ENCODE measurements at places on chromosomes 1 and 21.

GRCh38 chr1:240173836-240174235, 82.2 kb downstream of the FMN2 start:
- no peak for DNase-seq

DNA sequence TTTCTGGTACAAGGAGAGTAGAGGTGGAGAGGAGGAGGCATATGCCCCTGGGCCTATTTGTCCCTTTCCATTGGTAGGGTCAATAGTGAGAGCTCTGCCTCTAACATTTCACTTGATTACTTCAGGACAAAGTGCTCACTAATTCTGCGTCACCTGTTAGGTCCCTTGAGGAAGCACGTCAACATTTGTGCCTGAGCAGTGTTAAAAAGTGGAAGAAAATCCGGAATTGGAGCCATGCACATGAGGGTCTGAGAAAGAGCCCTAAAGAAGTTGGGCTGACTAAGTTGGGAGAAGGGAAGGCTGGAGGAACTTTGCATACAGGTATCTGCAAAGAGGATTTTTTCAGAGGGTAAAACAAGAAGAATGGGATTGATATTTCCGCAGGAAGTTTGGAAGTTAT, 1.9 kb downstream of the SLC25A44 start:
- no peak for DNase-seq

DNA sequence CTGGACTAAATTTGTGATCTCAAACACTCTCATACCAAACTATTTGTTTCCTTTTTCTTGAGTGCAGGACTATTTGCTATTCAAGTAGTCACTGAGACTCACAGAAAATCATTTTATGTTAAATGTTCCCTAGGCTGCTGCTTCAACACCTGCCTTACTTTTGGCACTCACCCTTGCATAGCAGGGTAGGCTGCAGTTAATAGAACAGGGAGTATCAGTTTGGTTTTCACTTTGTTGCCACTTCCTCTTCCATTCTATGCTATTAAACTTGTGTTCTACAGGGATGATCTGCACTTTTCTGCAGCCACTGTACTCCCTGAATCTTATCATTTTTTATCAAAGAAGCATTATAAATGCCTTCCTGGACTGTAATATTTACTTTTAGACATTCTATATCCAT, 148.7 kb upstream of the PRMT6 start:
- DNase-seq = no peak

DNA sequence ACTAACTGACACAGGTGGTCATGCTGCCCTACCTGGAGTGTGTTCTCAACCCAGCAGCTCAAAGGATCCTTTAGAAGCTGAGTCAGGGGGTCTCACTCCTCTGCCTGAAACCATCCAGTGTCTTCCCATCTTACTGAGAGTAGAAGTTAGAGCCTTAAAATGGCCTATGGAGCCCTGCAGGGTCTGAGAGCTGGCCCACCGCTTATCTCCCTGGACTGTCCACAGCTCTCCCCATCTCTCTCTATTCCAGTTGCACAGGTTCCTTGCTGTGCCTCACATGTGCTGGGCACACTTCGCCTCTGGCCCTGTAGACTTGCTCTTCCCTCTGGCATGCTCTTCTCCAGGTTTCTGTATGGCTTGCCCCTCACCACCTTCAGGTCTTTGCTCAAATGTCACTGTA, 148.6 kb upstream of the CACNA1E start:
- no peak for DNase-seq

- no peak for DNase-seq
Observed at GRCh38 chr1:231618609-231619256, 7.9 kb upstream of the DISC1 start.

GRCh38 chr1:92123868-92124267, 43.7 kb downstream of the BTBD8 start:
- no peak for DNase-seq

DNA sequence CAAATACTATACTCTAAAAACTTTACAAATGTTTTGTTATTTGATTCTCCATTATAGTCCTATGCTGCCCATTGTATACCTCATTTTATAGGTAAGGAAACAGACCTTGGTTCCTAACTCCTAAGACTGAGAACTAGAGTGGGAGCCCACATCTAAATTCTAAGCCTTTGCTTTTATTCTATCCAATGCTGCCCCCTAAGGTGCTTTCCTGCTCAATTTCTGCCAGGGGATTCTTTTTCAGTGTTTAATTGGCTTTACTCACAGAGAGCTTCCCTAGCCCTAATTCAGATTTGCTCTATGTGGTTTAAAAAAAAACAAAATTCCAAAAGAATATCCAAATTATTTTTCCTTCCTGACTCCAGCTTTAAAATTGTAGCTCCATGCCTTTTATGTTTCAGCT, 64.5 kb downstream of the KIF14 start:
- no peak for DNase-seq

DNA sequence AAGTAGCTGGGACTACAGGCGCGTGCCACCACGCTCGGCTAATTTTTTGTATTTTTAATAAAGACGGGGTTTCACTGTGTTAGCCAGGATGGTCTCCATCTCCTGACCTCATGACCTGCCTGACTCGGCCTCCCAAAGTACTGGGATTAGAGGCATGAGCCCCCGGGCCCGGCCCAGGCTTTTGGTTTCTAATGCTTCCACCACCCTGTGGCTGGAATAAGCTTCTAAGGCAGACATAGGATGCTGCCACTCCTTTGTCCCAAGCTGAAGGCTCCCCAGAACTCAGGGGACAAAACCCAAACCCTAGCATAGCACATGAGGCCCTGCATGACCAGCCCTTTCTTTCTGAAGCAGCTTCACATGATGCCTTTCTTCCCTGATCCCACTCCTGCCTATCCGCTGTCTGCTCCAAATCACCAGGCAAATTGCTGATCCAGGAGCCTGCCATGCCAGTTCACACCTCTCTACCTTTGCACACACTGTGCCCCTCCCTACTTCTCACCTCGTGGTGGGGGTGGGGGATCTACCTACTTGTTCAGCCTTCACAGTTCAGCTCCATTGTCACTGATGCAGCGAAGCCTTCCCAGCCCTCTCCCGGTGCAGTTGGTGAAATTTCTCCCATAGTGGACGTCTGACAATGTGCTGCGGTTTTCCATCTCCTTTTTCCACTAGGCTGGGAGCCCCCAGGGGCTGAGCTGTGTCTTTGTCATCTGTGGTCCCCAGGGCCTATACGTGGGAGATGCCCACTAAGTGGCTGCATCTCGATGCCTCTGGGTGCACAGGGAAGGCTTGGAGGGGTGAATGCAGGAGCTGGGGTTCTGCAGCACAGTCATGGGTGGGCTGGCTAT, 6.9 kb downstream of the PTPRU start:
- DNase-seq = no peak

DNA sequence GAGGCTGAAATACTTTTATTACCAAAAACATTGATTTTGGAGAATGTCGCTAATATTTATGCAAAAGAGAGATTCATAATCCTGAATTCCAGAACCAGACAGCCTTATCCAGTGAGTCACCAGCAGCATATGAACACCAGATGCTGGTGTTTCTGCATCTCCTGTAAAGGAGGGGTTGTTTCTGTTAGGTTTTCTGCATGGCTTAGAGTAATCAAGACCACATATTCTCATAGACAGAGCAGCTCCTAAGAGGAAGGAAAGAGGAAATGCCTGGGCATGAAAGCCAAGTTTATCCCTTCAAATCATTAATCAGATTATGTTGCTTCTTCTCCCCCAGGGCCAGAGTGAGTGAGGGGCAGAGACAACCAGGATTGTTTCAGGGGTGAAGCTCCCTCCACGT, 86.2 kb downstream of the NGF start:
- DNase-seq = peak; percentile 83

DNA sequence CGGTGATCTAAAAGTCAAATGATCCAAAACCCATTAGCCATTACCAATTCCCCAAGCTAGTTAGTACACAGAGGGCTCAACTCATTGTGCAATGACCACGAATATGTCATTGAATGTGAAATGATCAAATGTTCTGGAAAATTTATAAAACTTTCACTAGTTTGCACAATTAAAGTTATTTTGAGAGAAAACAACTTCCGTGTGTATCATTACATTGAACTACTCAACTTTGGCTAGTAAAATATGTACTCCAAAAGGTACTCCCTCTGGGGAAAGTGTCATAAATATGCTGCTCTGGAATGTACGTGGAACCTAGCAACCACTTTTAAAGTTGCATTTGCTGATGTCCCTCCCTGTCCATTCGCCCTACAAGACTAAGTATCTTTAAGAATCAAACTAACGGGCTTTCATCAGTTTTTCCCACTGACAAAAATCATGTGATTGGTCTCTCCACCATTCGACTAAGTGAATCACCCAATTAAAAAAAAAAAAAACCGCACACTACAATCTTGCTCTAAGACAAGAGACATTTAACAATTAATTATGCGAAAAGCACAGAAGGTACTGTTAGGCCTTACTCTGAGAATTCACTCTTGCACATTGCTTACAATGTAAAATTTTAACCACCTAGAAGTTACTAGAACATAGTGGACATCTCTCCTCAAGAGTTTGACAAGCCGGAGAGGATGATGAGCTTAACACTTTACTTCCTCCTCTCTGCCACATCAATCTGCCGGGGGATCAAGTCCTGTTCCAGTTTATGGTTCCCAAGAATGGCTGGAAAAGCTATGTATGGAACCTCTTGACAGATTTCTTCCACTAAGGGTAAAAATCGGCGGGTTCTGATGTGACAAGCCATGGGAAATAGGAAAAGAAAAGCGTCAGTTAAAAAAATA, 1.2 kb downstream of the ACBD3 start:
- DNase-seq = no peak

DNA sequence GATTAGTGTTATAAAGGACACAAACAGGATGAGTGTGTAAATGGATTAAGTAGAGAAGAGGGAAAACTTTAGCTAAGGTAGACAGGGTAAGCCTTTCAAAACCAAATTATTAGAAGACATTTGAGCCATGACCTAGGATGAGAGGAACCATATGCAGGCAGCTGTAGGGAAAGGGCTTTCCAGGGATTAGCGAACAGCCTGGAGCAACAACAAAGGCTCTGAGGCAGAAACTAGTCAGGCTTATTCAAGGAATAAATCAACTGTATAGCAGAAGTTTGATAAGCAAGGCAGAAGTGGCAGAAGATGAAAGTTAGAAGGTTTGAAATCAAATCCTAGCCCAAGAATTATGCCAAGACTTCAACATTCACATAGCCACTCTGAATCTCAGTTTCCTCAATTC, 21.3 kb downstream of the AIDA start:
- DNase-seq = no peak

DNA sequence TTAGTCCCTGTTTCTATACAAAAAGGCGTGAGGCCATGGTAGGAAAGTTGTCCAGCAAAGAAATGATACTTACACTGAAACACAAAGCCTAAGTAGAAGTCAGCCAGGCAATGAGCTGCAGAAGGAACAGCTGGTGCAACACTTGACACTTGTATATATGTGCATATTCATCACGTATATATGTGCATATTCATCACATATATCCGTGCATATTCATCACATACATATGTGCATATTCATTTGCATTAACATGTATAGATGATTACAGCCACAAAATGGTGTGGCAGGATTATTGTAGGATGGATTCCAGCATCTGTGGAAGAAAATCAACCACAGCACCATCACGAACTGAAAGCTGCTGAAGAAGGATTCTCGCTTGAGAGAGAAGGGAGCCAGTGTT, 189.0 kb upstream of the RGS18 start:
- no peak for DNase-seq

GRCh38 chr1:31902510-31902860, 35.7 kb downstream of the PTP4A2 start:
- DNase-seq = no peak

DNA sequence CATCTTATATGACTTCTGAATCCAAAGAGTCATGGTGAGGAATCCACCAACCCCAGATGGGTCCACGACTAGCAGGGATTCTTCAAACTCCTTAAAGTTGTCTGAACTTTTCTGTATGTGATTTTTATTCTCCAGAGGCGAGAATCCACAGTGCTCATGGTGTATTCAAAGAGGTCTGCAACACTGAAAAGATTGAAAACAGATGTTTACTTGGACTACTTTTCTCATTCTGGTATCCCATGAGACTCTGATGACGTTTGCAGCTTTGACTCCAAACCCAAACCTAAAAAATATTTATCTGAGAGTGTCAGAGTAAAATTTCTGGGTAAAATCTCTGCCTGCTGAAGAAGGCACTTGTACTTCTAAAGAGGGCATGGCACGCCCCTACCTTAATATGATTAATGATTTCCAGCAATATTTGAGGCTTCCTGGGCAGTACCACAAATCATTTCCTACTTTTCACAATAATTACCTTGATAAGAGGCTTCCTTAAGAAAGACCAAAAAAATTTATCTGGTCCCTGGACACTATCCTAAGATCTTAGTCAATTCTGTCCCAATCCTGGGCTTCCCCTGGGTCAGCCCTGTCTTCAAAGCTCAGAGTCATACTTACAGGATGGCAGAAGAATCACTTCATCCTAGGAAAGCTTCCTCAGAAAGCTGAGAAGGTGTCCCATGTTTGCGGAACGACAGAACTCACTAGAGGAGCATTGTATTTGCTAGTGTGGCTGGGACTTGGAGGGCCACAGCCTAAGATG, 76.5 kb upstream of the MAP10 start:
- peak; percentile 32 for DNase-seq

- no peak for DNase-seq
Observed at GRCh38 chr21:29133796-29134195, 3.4 kb downstream of the MAP3K7CL start.

GRCh38 chr1:16063921-16064320, 9.5 kb downstream of the FAM131C start:
- no peak for DNase-seq

DNA sequence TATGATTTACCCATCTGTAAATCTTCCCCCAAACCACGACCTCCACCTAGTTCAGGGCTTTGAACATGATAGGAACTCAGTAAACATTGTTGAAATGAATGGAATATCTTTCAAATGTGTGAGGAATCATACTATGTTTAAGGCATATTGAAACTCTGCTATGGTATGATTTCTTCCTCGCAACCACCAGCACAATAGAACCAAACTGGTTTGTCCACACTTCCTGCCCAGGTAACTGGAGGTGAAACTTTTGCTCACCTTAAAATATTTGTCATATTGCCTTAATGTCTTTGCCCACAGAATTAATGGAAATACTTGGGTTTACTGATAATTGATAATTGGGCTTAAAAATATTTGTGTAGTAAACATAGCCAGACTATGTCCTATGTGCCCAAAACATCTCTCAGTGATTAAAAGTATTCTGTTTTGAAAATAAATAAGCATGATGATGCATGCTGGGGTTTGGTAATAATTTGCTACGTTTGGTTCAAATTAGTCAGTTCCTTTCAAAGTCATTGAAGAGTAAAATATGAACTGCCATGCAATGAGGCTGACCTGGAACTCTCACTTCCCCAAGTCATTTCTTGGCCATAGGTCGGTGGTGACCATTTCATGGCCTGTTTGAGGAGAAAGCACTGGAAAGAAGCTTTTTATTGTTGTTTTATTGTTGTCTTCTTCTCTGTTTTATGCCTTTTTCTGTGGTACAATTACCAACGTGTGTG, 73.3 kb downstream of the TNFSF18 start:
- DNase-seq = no peak

GRCh38 chr1:17744666-17745478, 10.3 kb upstream of the ACTL8 start:
- DNase-seq = no peak

Data from AG09319 (cell line).